ENCODE measurements at places on chromosomes 6 and 20.

GRCh38 chr20:49749625-49750024, 35.9 kb upstream of the B4GALT5 start:
- no peak for DNase-seq

DNA sequence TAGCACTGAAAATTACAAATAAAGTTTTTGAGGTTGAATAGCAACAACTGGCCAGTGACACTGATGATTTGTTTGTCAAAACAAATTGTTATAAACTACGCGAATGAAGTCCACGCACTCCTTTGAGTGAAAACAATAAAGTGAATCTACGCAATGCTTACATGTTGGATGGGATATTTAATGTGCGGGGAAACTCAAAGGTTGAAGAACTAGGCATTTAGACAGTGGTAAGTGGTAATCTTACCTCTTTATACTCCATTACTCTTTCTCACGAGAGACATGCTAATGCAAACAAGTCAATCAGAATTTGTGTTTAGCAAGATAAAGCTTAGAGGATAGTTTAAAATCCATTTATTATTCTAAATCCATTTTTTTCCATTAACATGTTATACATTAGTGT, 606.4 kb downstream of the KHDRBS2 start:
- no peak for DNase-seq

GRCh38 chr6:136226027-136226673, 24.0 kb downstream of the MTFR2 start:
- peak; percentile 16 for DNase-seq

DNA sequence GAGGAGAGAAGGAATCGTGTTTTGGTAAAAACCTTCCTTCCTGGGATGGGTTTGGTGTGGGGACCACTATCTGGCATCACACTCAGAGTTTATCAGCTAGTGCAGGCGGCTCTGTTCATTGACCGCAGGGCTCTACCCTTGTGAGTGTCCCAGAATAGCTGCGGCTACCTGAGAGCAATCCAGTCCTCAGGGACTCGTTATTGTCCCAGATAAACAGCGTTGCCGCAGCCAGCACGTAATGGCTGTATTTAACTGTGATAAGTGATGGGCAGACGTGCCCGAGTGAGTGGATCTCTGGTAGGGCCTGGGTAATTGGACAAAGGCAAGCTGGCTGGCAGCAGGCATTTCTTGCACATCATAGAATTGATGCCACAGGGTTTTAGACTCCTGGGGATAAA, 163.3 kb downstream of the SOBP start:
- DNase-seq: no peak

DNA sequence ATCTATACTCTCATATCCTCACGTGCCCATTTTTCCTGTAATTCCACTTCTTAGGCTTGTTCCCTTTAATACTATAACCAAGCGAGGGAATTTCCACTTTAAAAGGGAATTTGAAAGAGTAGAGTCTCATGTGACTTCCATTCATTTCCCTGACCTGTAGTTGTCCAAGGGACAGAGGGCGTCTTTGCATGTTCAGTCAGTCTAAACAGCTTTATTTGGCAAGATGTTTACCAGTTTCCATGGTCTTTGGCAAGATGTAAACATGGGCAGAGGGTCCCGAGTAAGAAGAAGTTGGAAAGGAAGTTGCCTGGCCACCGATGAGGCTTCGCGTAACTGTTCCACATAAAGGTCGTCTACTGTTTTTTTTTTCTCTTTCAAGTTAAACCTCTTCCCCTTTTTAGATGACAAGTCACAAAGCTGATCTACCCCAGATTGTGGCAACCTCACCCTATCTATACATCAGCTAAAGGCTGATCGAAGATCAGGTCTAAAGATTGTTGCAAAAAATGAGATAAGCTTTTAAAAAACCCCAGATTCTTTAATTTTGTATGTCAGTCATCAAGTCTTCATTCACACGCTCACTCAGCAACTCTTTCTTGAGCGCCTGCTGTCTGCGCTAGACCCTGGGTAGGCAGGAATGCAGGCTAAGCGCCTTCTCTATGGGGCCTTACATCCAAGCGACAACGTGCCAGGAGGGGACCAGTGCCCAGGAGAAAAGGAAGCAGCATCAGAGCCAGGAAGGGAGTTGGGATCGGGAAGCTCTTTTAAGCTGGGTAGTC, 31.7 kb upstream of the CCR6 start:
- DNase-seq: no peak

All from stimulated activated CD4-positive, alpha-beta T cell treated with anti-CD3 and anti-CD28 coated beads, Interleukin-15, amount 100 ng/mL, for 1 hour (primary cell).